ENCODE measurements at places on chromosomes 7 and 10. TPM values are rescaled to one million over a fixed set of nuclear protein-coding genes. Genes with fewer than 3 reads are reported as not detected.

The ABCB8 gene
- total RNA-seq: 28.6 TPM

The NPFFR1 gene
- total RNA-seq: not detected

DNA sequence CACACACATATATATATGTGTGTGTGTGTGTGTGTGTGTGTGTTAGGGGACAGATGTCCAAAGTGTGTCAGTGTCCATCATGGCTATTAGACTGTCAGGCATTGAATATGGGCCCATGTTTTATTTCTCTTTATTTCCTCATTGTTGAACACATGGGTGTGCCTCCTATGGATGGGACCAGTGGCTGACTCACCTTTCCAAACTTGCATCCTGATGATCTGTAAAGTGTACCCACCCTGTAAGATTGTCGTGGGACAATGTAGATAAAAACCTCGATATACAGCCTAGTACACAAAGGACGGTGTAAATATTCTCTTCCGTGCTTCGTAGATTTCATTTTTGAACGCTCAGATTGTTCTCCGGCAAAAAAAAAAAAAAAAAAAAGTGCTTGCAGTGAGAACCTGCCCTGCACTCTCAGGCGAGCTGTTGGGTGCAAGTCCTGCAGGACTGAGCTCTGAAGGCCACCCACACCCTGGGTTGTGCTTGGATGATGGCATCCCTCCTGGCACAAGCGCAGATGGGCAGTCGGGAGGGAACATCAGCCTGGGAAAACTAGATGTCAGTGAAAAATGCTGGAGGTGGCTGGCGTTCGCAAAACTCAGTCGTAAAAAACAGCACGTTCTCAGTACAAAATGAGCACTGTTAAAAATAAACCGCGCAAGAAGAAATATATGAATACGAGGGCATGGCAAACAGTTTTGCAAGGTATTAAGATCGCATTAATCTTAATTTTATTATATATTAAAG lies 166.9 kb downstream of the CUX1 start:
- no peak for DNase-seq

The MRLN gene
- 120 TPM for total RNA-seq

The MALRD1 gene
- 6.4 TPM for total RNA-seq

DNA sequence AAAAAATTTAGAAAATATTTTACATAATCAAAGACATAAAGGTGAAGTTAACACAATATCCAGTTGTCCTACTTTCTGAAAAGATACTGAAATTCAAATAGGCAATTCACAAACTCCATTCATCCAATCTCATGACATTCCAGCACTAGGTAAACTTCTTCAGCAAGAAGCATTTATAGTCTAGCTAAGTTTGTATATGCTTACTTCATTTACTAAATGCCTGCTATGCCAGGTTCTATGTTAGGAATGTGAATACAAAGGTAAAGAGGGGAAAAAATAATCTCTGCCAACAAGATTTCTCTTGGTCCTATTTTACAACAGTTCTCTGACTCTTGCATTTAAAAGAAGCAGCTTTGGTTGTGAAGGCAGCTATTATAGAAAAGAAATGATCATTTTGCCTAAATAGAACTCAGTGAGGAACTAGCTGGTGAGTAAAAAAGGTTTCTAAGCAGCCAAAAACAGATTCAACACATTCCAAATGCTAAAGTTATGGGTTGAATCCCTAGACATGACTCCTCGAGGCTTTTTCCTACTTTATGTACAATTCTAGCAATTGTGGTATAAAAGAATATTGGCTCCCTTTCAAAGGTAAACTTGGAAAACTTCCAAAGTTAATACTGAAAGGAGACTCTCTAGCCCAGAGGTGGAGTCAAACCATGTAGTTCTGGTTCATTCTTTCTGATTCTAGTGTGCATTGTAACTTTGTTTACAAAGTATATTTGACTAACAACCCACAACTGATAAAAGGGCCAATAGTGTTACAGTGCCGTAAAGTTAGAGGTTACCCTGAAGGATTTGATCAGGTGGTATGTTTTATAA lies 30.9 kb upstream of the KLHL7 start:
- peak; percentile 41 for DNase-seq

DNA sequence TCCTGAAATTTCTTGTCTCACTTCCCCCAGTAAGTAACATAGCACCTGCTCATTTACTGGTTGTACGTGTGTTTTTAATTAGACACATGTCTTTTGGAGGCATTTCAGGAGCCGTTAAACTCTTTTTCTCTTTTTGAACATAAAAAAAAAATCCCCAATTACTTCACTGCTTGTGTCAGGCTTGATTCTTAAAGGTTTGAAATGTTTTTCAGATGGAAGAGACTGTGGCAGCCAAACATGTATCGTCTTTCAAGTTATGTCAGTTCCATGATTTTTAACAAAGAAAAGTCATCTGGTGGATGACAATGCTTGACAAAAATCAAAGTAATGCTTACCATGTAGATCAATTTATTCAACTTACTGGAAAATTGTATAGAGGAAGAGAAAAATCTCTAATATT lies 585.8 kb downstream of the GATA3 start:
- peak; percentile 67 for DNase-seq

GRCh38 chr10:125659071-125659470 lies 23.9 kb downstream of the TEX36 start:
- no peak for DNase-seq

The SORBS1 gene
- 74.8 TPM for total RNA-seq

- no peak for DNase-seq
These were observed 27.7 kb downstream of the RAMP3 start for GRCh38 chr7:45185028-45185863.

- peak; percentile 81 for DNase-seq
These were observed 7.9 kb downstream of the SLC25A28 start for GRCh38 chr10:99612167-99612831.

- no peak for DNase-seq
These were observed 197.1 kb downstream of the DOCK4 start for GRCh38 chr7:112009081-112009480.

DNA sequence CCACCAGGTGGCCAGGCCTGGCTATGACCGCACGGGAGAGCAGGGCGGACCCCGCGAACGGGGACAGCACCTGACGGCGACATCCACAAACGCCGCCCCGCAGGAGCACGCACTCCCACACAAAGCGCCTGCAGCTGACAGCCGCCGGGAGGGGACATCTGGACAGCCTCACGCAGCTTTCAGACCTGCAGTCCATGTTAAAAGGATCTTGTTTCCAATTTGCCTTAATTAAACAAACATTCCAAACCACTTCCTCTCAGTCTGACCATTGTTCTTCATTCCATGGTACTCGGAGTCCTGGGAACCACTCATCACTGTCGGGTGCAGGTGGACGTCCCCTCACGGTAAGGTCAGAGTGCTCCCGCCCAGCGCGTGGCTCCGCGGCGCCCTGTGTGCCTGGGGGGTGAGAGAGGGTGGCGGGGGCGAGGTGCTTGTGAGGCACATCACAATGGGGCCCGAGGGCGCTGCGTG lies 5.9 kb upstream of the GPER1 start:
- DNase-seq: no peak
